ENCODE measurements at places on chromosomes 2 and 18. TPM values are rescaled to one million over a fixed set of nuclear protein-coding genes. Genes with fewer than 3 reads are reported as not detected.

Gene TCF7L1
- 2.5 TPM for total RNA-seq

Gene SIX3
- total RNA-seq, result not detected

Gene CYP26B1
- total RNA-seq, result under 0.01 TPM

Gene SERPINB7
- 0.36 TPM for total RNA-seq

Gene ATP5F1A
- 511 TPM for total RNA-seq

Gene DYNAP
- not detected for total RNA-seq

Gene ICOS
- total RNA-seq, result not detected

Gene ST8SIA5
- total RNA-seq, result under 0.01 TPM

Gene RAX
- total RNA-seq, result not detected

GRCh38 chr2:101151146-101151858 lies at the start of gene TBC1D8:
Gene TBC1D8 (minus strand): TSS chr2:101151382. CDS start chr2:101151253, 129 bp downstream.
- peaks cover 10% of the 10 kb centered on the region for H3K4me1 ChIP-seq
- no peak within 1 kb of the TSS for H3K27ac ChIP-seq

DNA sequence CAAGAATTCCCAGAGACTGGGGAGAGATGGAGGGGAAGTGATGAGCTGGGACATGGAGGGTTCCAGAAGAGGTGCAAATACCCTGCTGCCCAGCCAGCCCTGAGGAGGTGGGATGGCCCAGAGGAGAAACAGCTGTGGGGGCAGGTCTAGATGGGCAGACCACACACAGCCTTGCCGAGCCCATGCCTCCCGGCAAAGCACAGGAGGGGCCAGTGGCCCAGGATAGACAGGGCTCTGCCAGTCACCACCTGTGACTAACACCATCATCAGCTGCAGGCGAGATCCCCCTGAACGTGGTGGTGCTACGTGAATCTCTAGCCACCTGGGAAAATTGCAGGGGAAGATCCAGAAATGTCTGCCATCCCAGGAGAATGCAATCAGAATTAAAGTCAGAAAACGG lies 39.4 kb downstream of the SCTR start:
- no peak overlapping the region for H3K27ac ChIP-seq
- DNase-seq, result no peak
- H3K36me3 ChIP-seq, result no peaks in the 10 kb centered on the region
- peaks cover 17% of the 10 kb centered on the region for H3K27me3 ChIP-seq
- no peak overlapping the region for H3K4me3 ChIP-seq
- H3K4me1 ChIP-seq, result peaks cover 4% of the 10 kb centered on the region

- H3K27ac ChIP-seq, result no peak overlapping the region
- no peak overlapping the region for H3K4me3 ChIP-seq
- no peak for DNase-seq
- H3K4me1 ChIP-seq, result no peaks in the 10 kb centered on the region
- peaks cover 15% of the 10 kb centered on the region for H3K27me3 ChIP-seq
These were observed 23.6 kb downstream of the RNF144A start for GRCh38 chr2:6940820-6941219.

DNA sequence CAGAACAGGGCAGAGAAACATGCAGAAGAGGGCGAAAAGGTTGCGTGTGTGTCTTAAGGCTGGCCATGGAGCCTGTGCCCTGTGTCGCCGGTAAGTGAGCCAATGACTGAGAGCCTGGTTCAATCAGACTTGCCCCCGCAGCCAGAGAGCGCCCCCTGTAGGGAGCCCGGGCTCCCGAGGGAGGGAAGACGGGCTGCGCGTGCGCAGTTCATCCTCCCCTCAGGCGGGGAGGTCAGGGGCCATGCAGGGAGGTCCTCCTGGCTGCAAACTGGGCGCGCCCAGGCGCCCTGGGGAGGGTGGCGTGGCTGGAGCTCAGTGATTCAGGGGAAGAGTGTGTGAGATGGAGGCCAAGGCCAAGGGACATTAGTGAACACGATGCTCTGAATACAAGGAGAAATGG lies 276.6 kb downstream of the PHLPP1 start:
- no peak overlapping the region for H3K27ac ChIP-seq
- DNase-seq, result no peak
- no peaks in the 10 kb centered on the region for H3K36me3 ChIP-seq
- H3K4me1 ChIP-seq, result no peaks in the 10 kb centered on the region
- H3K27me3 ChIP-seq, result peaks cover 6% of the 10 kb centered on the region

DNA sequence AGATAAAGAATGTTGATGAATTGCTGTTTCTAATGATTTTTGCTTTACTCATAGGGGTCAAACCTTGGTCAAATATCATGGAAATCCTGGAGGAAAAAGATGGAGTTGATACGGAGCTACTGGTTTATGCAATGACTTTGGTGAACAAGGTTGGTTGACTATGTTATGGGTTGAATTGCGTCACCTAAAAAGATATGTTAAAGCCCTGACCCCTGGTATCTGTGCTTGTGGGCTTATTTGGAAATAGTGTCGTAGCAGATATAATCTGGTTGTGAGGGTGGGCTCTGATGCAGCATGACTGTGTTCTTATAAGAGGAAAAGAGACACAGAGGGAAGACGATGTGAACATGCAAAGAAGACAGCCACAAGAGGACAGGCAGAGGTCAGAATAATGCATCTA lies 226.2 kb downstream of the TPGS2 start:
- no peaks in the 10 kb centered on the region for H3K36me3 ChIP-seq
- no peak for DNase-seq
- H3K4me3 ChIP-seq, result no peak overlapping the region
- no peak overlapping the region for H3K27ac ChIP-seq

DNA sequence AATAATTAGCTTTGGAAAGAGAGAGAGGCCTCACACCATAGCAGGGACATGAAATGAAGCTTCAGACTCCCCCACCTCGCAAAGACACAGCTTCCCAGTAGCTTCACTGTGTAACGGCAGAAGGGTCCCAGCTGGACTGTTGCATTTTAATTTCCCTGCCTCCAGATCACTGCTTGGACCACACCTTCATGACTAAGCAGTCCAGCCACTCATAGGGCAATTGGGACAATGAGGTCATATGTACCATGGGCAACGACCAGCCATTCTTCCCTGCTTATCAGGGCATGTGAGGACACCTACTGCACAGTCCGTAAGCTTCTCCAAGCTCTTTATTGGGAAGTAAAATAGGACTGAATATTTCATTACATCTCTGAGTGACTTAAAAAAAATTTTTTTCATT lies 183.0 kb downstream of the MREG start:
- H3K27ac ChIP-seq, result peak overlapping the region; percentile 35
- DNase-seq, result peak; percentile 67
- no peaks in the 10 kb centered on the region for H3K36me3 ChIP-seq
- H3K4me3 ChIP-seq, result no peak overlapping the region
- peaks cover 48% of the 10 kb centered on the region for H3K4me1 ChIP-seq

DNA sequence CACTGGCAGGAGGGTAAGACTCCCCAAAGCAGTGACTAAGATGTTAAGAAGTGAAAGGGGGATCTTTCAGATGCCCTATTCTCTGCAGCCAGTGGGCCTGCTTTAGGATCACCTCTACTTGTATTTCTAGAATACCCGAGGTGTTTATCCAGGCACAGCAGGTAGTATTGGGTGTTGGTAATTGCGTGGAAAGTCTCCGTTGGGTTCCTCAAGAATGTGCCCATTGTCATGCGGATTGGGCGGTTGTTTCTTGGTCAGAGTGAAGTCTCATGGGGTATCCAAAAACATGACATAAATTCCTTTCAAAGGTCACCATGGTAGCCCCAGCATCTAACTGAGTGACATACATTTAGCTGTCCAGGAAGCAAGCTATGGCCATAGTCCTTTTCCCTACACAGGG lies 308.8 kb downstream of the RPIA start:
- H3K4me1 ChIP-seq, result no peaks in the 10 kb centered on the region
- no peak overlapping the region for H3K27ac ChIP-seq
- H3K36me3 ChIP-seq, result no peaks in the 10 kb centered on the region

DNA sequence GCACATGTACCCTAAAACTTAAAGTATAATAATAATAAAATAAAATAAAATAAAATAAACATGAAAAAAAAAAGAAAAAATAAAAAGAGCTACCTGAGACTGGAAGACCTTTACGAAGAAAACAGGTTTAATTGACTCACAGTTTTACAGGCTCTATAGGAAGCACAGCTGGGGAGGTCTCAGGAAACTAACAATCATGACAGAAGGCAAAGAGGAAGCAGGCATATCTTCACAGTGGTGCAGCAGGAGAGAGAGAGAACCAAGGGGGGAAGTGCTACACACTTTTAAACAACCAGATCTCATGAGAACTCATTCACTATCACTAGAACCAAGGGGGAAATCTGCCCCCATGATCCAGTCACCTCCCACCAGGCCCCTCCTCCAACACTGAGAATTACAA lies 379.3 kb upstream of the VWC2L start:
- DNase-seq, result no peak
- H3K4me3 ChIP-seq, result no peak overlapping the region
- H3K27me3 ChIP-seq, result no peaks in the 10 kb centered on the region
- no peaks in the 10 kb centered on the region for H3K36me3 ChIP-seq
- no peaks in the 10 kb centered on the region for H3K4me1 ChIP-seq

DNA sequence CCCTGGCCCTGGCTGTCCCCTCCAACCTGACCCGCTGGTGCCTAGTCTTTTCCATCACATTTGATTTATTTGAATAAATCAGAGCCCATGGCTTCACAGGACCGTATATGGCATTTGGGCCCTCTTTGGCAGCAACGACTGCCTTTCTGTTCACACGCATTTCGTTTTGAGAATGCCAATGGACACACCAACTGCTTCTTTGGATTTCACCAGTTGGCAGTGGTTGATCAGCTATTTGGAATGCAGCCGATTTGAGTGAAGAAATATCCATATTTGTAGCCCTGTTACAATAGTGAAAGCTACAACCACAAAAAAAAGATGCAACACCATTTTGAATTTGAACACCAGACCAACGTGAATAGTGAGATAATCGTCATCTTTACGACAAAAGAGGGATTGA lies 56.5 kb downstream of the GNAL start:
- H3K27me3 ChIP-seq, result peaks cover 28% of the 10 kb centered on the region
- no peaks in the 10 kb centered on the region for H3K4me1 ChIP-seq
- no peak overlapping the region for H3K4me3 ChIP-seq
- DNase-seq, result peak; percentile 83
- H3K36me3 ChIP-seq, result no peaks in the 10 kb centered on the region

DNA sequence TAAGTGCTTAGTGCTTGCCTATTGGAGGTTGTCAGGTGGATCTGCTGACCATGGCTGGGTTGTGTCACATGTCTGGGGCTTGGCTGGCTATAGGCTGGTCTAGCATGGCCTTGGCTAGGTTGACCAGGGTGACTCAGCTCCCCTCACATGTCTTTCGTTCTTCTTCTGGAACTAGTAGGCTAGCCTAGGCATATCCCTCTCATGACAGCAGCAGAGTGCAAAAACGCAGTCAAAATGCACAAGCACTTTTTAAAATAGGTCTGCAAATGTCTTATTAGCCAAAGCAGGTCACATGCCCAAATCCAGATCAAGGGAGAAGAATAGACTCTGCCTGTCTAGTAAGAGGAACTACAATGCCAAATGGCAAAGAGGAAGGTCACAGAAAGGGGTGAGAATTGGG lies 179.7 kb upstream of the ACVR2A start:
- DNase-seq, result no peak
- H3K27ac ChIP-seq, result no peak overlapping the region
- no peaks in the 10 kb centered on the region for H3K27me3 ChIP-seq
- H3K4me3 ChIP-seq, result no peak overlapping the region
- H3K36me3 ChIP-seq, result no peaks in the 10 kb centered on the region

DNA sequence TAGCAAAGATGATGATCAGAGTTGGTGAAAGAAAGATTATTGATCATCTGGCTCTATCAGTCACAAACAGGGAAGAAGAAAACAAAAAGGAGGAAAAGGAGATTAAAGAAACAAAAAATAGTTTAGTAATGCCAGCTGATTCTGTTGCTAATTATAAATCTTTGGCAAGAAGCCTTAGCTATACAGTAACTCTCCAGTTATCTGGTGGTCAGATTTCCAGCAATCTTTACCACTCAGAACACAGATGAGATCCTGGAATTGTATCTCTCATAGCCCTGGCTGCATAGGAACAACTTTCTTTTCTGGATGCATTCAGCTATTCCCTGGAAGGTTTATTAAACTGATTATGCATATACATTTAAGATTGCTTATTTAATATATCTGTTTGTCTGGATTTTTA lies 256.8 kb upstream of the ZEB2 start:
- no peaks in the 10 kb centered on the region for H3K4me1 ChIP-seq

DNA sequence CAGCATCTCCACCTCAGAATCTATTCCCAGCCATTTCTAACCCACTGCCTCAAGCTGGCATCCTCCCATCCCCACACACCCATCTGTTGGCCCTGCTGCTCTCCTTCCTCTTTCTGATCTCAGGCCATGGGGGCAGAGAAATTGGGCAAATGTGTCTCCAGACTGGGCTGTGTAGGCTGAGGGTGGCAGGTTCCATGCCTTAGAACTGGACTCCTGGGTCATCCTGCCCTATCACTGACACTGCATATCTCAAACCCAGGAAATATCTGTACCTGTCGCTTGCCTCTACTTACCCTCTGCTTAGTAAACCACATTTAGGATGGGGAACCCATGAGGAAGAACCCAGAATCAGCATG lies 1.8 kb downstream of the WNT10A start:
- no peaks in the 10 kb centered on the region for H3K36me3 ChIP-seq
- DNase-seq, result peak; percentile 88
- H3K4me1 ChIP-seq, result no peaks in the 10 kb centered on the region
- no peak overlapping the region for H3K27ac ChIP-seq
- peaks cover 73% of the 10 kb centered on the region for H3K27me3 ChIP-seq

GRCh38 chr2:45607701-45608100 lies 3.4 kb downstream of the SRBD1 start:
- DNase-seq, result peak; percentile 47
- H3K27me3 ChIP-seq, result no peaks in the 10 kb centered on the region
- no peaks in the 10 kb centered on the region for H3K36me3 ChIP-seq
- no peak overlapping the region for H3K4me3 ChIP-seq
- H3K27ac ChIP-seq, result no peak overlapping the region
- peaks cover 8% of the 10 kb centered on the region for H3K4me1 ChIP-seq

DNA sequence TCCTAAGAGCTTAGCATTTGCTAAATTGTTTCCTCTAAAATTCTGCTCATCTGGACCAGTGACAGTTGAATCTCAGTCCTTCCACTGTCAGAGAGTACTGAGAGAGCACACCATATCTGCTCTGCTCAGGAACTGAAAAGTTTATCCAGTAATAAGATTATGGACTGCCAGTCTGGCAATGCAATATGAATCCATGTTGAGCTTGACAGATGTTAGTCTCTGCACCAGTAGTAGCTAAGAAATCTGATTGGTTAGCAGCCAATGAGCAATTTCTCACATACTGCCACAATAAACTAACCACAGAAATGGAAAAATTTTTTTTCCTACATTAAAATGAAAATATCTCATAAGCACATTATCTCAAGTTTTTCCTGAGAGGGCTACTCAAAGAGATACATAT lies 2.3 kb downstream of the PRKD3 start:
- H3K27ac ChIP-seq, result peak overlapping the region; percentile 85
- peak overlapping the region; percentile 94 for H3K4me3 ChIP-seq
- H3K36me3 ChIP-seq, result peaks cover 3% of the 10 kb centered on the region
- peak; percentile 89 for DNase-seq
- no peaks in the 10 kb centered on the region for H3K27me3 ChIP-seq
- peaks cover 19% of the 10 kb centered on the region for H3K4me1 ChIP-seq

- no peaks in the 10 kb centered on the region for H3K36me3 ChIP-seq
- no peak overlapping the region for H3K27ac ChIP-seq
- H3K4me3 ChIP-seq, result no peak overlapping the region
- H3K4me1 ChIP-seq, result no peaks in the 10 kb centered on the region
- H3K27me3 ChIP-seq, result peaks cover 2% of the 10 kb centered on the region
- no peak for DNase-seq
These were observed 301.6 kb upstream of the GULP1 start for GRCh38 chr2:187989925-187990623.
